ENCODE measurements at places on chromosomes 11 and 22. TPM values are rescaled to one million over a fixed set of nuclear protein-coding genes. Genes with fewer than 3 reads are reported as not detected.

The TUBA8 gene
- 0.39 TPM for total RNA-seq

The OR10W1 gene
- not detected for total RNA-seq

The CCDC157 gene
- total RNA-seq: 11.1 TPM

The TRIM51 gene
- not detected for total RNA-seq

The HDAC10 gene
- total RNA-seq: 5.4 TPM

The IGF2 gene
- 3.3 TPM for total RNA-seq

The FUT4 gene
- 2.7 TPM for total RNA-seq

The HTR3A gene
- total RNA-seq: not detected

The EXPH5 gene
- 0.84 TPM for total RNA-seq

The TRIM48 gene
- total RNA-seq: not detected

The CADM1 gene
- total RNA-seq: 117 TPM

The PUS3 gene
- total RNA-seq: 22.1 TPM

The RASSF10 gene
- 2.9 TPM for total RNA-seq

The ANO9 gene
- 1.3 TPM for total RNA-seq

- DNase-seq: peak; percentile 36
These were observed 80.7 kb downstream of the CDKN1C start for GRCh38 chr11:2804701-2805387.

- peak; percentile 84 for DNase-seq
These were observed 39.1 kb upstream of the CREB3L1 start for GRCh38 chr11:46238078-46238966.

DNA sequence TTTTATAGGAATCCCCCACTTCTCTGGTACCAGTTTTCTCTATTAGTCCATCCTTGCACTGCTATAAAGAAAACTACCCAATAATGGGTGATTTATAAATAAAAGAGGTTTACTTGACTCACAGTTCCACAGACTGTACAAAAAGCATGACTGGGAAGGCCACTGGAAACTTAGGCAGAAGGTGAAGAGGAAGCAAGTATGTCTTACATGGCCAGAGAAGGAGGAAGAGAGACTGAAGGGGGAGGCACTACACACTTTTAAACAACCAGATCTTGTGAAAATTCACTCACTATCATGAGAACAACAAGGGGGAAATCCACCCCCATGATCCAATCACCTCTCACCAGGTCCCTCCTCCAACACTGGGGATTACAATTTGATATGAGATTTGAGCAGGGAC lies 68.9 kb upstream of the GNAZ start:
- no peak for DNase-seq

DNA sequence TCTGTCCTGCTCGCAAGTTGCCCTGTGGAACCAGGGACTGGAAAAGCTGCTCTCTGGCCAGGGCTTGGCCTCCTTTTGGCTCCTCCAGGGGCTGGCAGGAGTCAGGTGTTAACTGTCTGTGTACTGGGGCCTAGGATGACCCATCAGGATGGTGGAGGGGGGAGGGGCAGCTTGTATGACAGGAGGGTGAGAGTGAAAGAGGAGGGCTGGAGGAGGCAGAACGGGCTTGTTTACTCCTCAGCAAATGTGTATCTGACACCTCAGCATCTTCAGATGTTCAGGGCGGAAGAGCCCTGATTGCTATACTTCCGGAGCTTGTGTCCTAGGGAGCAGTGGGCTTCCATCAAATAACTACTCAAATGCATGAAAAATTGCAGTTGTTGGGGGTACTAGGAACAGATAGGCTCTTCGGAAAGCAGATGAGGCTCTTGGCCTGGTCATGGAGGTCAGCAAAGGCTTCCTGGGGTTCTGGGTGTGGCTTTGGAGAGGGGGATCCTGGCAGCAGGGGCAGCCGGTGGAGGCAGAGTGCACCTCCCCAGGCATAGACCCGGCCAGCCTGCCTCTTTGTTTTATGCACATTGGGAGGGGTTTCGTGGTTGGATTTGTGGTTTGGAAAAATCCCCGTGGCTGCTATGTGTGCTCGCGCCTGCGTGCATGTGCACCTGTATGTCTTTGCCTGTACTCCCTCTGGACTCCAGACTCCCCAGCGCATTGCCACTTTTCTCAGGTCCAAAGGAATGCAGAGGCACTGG lies 31.2 kb downstream of the CD82 start:
- DNase-seq: no peak

DNA sequence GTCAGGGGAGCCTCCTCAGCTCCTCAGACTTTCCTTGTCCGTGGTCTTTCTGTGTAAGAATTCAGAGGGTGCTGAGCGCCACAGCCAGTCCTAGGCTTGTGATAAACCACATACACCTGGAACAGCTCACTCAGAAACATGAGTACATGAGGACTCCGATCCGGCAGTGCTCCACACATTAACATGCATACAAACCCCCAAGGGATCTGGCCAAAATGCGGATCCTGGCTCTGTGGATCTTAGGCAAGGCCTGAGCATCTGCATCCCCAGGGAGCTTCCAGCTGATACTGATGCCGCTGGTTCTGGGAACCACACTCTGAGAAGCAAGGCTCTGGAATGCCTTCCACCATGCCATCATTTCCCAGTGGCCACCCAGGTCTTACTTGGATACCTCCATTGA lies 20.6 kb upstream of the OPCML start:
- DNase-seq: no peak

GRCh38 chr11:83174008-83174407 lies 17.1 kb downstream of the PCF11 start:
- DNase-seq: no peak

DNA sequence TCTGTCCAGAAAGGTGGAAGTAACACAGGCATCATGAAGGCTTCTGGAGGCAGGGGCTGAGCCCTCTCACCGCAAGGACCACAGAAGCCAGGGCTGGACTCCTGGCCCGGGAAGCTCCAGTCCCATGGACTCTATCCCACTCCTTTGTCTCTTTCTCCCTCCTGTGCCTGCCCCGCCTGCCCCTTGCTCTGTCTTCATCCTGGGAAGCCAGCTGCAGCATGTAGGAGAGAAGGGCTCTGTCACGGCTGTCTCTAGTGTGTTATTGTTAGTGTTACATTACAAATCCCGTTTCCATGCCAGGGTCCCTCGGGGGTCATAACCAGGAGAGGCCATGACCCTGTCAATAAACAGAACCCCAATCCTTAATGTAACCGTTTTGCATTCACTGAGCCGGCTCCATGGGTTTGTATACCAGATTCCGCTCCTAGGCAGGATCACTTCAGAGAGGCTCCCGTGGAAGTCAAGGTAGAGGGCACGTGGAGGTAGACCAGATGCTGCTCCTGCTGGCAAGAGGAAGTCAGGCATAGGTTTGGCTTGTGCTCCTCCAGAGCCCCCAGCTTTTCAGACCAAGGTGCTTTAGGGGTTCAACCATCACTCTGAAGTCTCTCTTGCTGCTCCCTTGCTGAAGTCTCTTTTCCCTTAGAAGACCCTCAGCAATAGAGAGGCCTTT lies 293.2 kb downstream of the ETS1 start:
- no peak for DNase-seq

GRCh38 chr11:81916451-81916850 lies 817.2 kb downstream of the FAM181B start:
- no peak for DNase-seq

GRCh38 chr11:57539342-57539741 lies 1.9 kb downstream of the SMTNL1 start:
- DNase-seq: no peak

- DNase-seq: no peak
These were observed 48.3 kb downstream of the FAM83F start for GRCh38 chr22:40043081-40043480.

GRCh38 chr11:101127197-101127698 lies 2.4 kb downstream of the PGR start:
- peak; percentile 64 for DNase-seq

- no peak for DNase-seq
These were observed 73.3 kb downstream of the SGSM3 start for GRCh38 chr22:40443732-40444131.

DNA sequence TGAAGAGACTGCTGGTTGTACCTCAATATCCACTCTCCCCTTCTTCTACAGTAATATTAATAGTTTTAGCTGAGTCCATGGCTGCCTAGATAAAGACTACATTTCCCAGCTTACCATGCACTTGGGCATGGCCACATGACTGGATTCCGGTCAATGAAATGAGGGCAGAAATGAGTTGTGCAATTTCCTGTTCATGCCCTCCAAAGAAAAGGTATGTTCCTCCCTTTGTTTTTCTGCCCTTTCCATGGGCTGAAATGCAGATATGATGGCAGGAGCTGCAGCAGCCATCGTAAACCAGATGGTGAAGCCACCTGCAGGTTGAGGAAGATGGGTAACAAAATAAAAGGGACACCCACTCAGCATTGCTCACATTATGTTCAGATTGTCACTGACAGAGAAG lies 15.3 kb upstream of the ELFN2 start:
- DNase-seq: no peak

- no peak for DNase-seq
These were observed 45.6 kb downstream of the SMCO4 start for GRCh38 chr11:93497596-93497995.

GRCh38 chr11:35398881-35399280 lies 20.5 kb downstream of the SLC1A2 start:
- no peak for DNase-seq

DNA sequence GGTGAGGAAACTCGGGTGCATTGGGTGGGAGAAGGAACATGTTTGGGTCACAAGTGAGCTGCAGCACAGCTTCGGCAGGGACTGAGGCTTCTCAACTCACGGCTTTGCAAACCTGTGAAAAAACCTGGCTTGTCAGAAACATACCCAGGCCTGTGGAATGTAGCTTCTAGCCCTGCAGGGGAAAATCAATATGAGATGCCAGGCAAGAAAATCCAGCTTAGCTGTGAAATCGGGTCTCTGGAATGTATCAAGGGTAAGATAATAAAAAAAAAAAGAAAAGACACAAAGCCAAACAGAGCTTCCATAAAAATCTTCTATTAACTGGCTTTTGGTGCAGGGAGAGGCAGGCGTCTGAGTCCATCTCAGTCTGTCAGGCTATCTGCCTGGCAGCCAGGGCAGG lies 28.5 kb downstream of the UQCR10 start:
- DNase-seq: no peak

GRCh38 chr22:43890901-43891331 lies 897 bp downstream of the PNPLA5 start:
- no peak for DNase-seq

GRCh38 chr11:38927993-38928392 lies 2330.0 kb upstream of the RAG2 start:
- no peak for DNase-seq

- DNase-seq: peak; percentile 91
These were observed 159.7 kb downstream of the DBX1 start for GRCh38 chr11:20000351-20001134.

DNA sequence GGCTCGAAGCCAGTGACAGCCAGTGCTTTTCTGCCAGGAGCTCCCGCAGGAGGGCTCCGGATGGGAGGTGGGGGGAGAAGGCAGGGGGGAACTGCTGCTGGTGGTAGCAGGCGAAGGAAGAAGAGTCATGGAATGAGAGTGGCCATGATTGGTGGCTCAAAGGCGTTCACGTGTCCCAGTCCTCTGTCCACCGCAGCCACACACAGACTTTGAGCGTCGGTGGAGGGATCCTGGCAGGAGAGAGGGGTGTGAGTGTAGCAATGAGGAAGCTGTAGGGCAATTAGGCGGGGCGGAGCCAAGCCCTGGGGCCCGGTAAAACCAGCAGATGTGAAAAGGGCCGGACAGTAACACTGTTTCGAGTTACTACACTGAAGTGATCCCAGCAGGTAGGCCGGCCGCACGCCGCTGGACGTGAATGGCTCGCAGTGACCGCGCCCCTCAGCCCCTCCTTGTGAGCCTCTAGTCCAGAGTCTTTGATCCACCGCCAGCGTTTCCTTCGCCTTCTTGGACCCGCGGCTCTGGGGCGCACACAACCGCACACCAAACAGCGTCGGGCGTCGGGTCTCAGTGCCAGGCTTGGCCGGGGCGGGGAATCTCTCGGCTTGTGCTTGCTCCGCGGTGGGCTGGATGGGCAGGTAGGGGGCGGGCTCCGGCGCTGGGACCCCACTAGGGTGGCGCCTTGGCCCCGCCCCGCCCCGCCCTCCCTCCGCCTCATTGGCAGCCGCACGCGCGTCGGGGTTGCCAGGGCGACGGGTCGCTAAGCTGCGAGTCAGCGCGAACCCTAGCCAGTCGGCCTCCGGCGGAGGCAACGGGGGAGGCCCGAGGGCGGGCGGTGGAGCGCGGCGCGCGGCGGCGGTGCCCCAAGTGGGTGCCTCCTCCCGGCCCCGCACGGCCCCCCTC lies at the start of gene LRRC10B:
Gene LRRC10B (plus strand): TSS at position 788 of the 900 bp plus-strand sequence. CDS start 250 bp downstream, outside the sequence.
- peak; percentile 96 for DNase-seq

- DNase-seq: peak; percentile 84
These were observed 22.1 kb downstream of the LMO2 start for GRCh38 chr11:33869481-33870422.

DNA sequence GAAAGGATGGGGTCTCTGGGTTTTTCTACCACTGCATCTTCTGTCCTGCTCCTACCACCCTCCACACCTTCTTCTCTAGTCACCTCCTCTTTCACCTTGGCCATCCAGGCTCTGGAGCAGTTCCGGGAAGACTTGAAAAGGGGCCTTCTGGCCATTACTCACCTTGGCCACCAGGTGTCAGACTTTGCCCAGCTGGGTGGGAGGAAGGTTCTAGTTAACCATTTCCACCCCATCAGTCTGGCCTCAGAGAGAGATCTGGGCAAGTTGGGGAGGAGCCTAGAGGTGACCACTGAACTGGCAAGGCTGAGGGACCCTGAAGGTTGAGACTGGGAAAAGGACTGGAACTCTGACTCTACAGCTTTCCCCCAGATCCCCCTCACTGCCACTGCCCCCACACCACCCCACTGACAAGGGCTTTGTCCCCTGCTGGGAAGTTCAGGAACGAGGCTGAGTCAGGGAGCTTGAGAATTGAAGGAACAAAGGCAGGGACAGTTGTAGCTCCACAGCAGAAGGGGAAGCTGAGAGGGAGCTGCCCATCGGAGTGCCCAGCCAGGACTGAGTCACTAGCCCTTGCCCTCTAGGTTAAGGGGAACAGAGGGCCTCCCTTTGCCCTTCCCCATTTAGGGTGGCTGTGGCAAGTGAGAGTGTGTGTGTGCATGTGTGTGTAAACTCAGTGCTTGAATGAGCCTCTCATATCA lies 3.7 kb upstream of the POLD4 start:
- peak; percentile 90 for DNase-seq

- peak; percentile 9 for DNase-seq
These were observed 341.0 kb downstream of the ETS1 start for GRCh38 chr11:128246364-128246801.

DNA sequence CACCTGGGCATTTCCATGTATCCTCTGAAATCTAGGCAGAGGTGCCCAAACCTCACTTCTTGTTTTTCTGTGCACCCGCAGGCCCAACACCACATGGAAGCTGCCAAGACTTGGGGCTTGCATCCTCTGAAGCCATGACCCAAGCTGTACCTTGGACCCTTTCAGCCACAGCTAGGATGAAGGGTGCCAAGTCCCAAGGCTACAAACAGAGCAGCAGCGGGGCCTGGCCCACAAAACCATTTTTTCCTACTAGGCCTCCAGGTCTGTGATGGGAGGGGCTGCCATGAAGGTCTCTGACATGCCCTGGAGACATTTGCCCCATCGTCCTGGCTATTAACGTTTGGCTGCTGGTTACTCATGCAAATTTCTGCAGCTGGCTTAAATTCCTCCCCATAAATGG lies 20.4 kb upstream of the EIF4G2 start:
- no peak for DNase-seq

- DNase-seq: no peak
These were observed 605.7 kb downstream of the INSC start for GRCh38 chr11:15720460-15720859.

GRCh38 chr11:62138630-62139425 lies 15.0 kb downstream of the INCENP start:
- DNase-seq: no peak
